GM12878 (cell line): ENCODE measurements at places on chromosomes 6 and 20.
A peak's percentile ranks its signal among the peaks of the same experiment; 100 is the strongest.

- no peak for DNase-seq
Measured at GRCh38 chr6:108568101-108568500, 7.4 kb downstream of the FOXO3 start.

GRCh38 chr6:51118792-51119191 is 300.1 kb downstream of the TFAP2B start:
- DNase-seq: no peak

DNA sequence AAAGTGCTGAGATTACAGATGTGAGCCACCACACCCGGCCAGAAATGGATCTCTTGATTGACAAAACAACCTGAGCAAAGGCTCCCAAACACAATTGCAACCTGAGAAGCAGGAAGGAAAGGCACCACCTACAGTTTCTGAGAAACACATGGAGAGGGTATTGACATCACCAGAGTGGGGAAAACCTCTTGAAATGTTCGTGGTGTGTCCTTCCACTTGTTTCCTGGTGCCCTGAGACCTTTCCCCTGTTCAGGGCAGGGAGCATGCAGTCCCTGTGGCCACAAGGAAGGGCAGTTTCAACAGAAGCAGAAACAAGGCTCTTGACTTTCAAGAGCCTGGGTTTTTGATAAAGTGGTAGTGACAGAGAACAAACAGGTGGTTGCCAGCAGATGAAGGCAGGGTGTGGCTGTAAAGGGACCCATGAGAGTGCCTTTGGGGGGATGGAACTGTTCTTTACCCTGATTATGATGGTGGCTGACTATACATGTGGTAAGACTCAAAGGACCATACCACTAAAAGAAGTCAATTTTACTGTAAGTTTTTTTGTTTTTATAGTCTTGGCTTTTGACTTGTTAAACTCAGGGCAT is 3.2 kb upstream of the BPIFA1 start:
- DNase-seq: no peak

DNA sequence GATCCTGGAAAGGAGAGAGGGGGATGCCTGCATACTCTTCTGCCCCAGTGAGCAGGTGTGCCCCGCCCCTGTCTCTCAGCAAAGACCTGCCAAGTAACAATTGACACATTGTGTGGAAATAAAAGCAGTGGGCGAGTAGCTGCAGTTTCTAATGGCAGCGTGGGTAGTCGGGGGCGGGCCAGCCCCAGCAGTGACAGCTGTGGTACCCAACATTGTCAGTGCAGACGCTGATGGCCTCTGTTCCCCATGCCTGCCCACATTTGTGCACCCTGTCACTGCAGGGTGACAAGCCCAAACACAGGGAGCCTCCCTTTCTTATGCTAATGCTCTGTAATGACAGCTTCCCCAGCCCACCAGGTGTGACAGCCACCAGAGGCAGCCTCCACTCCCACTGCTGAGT is 491.7 kb downstream of the DHX35 start:
- DNase-seq: no peak

DNA sequence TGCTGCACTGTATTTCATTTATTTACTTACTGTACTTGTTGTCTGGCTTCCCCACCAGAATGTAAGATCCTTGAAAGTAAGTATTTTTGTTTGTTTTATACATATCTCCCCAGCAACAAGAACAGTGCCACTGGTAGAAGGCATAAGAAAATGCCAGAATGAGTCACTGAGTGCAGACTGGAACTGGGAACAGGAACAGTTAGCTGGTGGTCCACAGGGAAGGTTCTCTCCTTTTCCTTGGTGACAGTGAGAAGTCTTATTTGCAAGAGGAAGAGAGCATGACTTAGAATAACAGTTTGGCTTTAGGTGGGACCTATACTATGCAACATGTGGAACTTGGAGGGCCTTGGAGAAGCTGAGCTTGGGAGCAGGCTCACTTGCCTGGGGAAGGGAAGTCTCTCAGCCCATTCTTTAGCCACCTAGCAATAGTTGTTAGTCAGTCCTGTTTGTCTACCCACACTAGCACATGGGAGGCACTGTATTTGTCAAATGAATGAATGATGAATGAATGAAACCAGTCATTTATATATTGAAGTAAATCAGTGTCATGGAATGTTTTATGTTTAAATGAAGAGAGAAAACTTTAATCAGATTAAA is 203.5 kb downstream of the KCNQ5 start:
- peak; percentile 1 for DNase-seq

- DNase-seq: peak; percentile 56
Measured at GRCh38 chr6:13454286-13455221, 32.8 kb downstream of the GFOD1 start.

DNA sequence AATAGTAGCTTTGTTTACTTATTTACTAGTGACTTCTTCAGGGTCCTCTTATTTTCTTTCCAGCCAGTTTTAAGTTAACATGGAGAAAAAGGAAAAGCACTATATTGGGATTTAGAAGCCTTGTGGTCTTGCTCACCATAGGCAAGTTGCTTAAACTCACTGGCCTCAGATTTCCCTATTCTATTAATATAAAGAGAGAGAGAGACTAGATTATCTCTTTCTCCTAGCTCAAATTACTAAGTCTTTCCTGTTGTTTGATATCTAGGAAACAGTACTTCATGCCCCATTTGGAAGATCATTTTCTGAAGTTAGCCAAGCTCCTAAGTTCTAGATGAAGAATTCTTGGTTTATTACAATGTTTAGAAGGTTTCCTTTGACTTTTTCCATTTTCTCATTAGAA is 32.5 kb downstream of the CTNNBL1 start:
- no peak for DNase-seq

DNA sequence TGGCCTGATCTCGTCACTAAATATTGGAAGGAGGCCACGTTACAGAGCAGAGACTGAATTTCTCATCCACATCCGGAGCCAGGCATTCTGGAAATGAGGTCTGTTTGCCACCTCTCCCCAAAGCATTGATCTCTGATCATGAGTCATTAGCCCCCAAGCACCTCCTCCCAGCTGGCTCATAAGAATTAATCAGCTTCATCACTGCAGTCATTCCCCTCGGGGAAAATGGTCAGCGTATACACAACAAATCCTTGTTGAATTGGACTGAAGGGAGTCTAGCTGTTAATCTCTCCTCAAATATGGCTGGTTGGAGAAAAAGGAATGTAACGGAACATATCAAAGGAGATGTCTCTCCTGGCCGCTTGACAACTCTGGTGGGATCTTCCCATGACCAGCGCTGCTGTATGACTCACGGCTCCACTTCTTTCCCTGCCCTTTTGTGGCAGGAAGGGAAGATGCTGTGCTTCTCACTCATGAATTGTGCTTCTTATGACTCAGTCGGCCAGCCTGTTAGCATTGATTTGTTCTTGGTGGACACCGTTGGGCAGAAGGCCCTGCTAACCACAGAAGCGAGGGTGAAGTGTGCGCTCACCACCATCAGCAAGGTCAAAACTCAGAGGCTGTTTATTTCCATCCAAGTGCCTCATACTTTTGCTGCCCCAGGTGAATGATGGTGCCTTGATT is 76.7 kb downstream of the RNF182 start:
- DNase-seq: no peak

GRCh38 chr6:3310703-3311102 is 52.0 kb downstream of the PSMG4 start:
- no peak for DNase-seq

DNA sequence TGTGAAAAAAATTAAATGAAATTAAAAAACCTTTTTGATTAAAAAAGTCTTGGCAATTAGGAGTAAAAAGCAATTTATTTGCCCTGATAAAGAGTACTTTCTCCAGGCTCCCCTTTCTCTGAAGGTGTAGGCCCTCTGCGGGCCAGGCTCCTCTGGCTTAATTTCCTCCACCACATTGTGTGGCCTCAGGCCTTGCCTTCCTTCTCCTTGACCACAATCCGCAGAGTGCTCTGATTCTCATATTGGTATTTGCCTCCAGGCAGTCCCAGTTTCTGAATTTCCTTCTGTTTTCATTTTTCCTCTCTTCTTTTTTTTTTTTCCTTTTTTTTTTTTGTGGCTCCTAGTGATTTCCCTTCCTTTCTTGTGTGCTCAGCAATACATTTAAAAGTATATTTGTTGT is 96.4 kb downstream of the AIG1 start:
- no peak for DNase-seq

- DNase-seq: no peak
Measured at GRCh38 chr20:44520881-44521280, 989 bp downstream of the SERINC3 start.

DNA sequence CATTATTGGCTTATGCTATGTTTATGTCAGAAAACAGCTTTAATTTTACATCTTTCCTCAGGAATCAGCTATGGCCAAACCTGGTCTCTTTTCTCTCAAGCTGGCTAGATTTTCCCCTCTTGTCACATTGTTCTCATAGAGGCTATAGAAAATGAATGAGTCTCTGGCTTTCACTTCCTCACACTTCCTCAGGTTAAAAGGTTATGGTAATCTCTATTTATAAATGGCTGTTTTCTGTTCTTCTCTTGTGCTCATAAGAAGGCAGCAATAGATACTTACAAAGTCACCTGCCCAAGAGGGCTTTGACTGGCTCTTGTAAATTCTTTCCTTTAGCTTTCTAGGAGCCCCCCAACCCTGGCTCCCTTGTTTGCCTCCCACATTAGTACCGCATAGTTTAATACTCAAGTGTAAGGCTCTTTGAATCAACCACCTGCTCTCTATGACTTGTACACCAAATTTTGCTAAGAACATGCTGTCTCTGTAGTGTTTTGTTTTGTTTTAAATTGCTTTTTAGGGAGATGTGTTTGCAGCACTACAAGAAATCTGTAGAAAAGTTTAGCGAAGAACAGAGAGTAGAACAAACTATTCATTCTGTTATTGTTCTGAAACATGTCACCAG is 897.4 kb upstream of the CITED2 start:
- DNase-seq: peak; percentile 36

DNA sequence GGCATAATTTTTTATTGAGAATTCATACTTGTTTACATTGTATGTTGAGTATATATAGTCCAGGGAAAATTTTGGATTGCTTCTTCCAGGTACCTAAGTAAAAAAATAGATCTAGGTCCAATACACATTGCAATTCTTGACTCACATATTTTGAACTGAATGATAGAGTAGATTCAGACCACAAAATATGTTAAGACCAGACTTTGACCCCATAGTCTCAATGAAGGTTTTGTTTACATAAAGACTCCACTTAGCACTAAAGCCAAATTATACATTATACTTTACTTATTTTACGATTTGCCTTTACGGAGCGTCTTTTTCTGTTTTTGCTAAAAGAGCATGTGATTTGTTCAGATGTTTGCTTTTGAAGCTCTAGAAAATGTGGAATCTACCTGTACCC is 144.1 kb upstream of the PTCHD4 start:
- DNase-seq: no peak
